ENCODE measurements at places on chromosomes 13 and 19.
A peak's percentile ranks its signal among the peaks of the same experiment; 100 is the strongest.

- DNase-seq: no peak
Observed at GRCh38 chr13:42875475-42876269, 94.3 kb downstream of the FAM216B start.

GRCh38 chr13:102487330-102487729, 85.5 kb upstream of the FGF14 start:
- no peak for DNase-seq

DNA sequence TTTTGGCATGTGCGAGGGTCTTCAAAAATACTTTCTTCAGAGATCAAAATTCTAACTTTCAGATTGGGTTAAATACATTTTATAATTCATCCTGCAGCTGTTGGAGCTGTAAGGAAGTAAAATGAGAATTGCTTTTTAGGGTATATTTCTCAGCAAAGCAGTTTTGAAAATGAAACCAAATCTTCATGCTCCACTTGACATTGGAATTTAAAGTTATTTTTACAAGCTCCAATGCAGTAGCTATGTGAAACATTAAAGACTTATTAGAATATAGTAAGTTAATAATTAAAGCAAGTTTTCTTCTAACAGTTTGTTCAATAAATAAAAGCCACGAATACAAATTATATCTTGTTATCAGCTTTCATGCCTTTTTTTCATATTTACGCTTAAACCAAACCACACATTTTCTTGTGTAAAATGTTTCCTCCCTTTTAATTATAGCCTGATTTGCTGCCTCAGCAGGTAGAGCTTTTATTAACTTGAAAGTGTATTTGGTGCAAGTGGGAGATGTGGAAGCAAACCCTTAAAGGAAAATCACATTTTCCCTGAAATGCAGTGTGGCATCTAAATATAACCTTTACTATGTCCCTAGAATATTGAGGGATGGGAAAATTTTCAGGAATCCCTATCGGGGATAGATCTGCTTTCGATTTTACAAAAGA, 12.4 kb upstream of the MICU2 start:
- DNase-seq: no peak

GRCh38 chr13:40488869-40489391, 177.5 kb downstream of the FOXO1 start:
- DNase-seq: no peak

GRCh38 chr19:47322058-47322457, 9.9 kb upstream of the C5AR2 start:
- DNase-seq: no peak

DNA sequence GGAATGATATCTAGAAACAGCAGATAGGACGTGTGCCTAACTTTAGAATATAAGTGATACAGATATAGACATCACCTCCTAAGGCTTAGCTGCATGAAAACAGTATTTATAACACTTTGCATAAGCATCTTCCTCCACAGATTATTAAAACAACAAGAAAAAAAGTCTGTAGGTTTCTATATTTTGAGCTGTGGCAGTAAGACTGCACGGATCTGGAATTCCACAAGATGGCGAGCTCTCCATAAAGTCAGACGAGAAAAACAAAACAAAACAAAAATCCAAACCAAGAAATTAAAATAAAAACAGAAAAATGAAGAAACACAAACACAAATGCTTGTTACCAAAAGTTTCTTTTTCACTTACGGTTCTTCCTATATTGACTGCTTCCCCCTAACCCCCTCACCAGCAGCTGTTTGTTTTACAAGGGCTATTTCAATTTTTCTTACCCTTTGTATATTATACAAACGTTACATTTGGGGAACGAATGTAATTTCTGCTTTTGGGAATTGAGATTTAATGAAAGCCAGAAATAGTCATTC, 285.8 kb downstream of the MYO16 start:
- DNase-seq: no peak

GRCh38 chr13:98439126-98439828, 137.6 kb downstream of the STK24 start:
- no peak for DNase-seq

DNA sequence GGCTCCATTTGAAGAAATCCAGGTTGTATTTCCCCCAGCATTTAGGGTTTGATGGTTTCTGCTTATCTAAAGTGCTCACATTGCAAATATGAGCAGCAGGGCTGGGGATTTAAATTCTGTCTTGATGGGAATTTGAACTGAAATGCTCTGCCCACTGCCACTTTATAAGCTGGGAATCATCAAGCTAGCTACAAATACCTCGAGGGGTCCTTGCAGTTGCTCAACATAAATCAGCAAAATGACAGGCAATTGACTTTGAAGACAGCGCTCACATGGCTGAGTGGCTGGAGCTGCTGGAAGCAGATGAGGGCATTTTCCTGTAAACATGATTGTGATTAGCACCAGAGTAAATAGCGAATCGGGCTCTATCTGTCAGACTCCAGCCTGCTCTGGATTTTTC, 39.4 kb upstream of the MEDAG start:
- DNase-seq: no peak

GRCh38 chr19:3411636-3412035, 45.3 kb downstream of the NFIC start:
- no peak for DNase-seq

GRCh38 chr13:73215823-73216222, 157.0 kb downstream of the KLF5 start:
- DNase-seq: no peak

GRCh38 chr19:50361290-50362029, 4.0 kb downstream of the NAPSA start:
- no peak for DNase-seq

DNA sequence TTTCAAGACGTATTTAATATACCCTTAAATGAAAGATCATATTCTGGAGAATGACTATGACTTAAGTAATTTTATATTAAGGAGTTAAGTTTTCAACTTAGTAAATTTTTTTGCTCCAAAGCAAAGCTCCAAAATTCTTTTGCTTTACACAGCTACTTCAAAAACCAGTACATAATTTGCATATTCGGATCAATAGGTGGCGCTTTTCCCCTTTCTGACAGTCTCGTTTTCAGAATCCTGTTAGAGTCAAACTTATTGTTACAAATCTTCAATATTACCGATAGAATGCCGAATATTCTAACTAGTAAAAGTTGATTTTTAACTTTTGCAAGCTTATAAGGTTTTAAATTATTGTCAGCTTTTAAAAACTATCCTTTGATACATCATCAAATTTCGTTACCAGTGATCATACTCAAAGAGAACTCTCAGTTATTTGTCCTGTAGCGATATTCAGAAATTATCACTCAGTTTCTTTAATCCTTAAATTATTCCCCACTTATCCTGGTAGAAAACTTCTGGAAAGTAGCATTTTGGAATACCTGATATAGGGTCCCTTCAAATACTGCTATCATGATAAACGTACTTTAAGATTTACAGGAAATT, 852.7 kb upstream of the KLHL1 start:
- DNase-seq: no peak

- DNase-seq: no peak
Observed at GRCh38 chr19:39823686-39824085, 10.3 kb downstream of the DYRK1B start.

GRCh38 chr13:27793507-27794367, 1.5 kb downstream of the GSX1 start:
- DNase-seq: no peak

GRCh38 chr19:18135712-18136584, 17.0 kb upstream of the PIK3R2 start:
- DNase-seq: no peak

DNA sequence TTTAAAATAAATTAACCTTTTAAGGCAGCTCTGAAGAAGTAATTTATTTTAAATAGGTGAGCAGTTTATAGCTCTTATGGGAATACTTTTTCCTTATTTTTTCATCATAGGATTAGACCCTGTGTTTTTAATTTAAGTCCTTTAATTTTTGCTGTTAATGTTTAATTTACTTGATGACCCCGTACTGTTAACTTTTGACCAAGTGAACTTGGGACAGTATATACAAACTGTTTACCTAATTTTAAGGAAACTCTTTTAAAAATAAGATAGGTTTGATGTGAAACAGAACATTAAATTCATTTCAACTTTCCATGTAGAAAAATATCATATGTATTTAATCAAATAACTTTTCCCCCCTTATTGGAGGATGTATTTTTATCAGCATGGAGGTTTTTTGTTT, 74.4 kb downstream of the KCNRG start:
- DNase-seq: no peak

GRCh38 chr13:110872034-110872767, 42.7 kb downstream of the ANKRD10 start:
- DNase-seq: no peak

DNA sequence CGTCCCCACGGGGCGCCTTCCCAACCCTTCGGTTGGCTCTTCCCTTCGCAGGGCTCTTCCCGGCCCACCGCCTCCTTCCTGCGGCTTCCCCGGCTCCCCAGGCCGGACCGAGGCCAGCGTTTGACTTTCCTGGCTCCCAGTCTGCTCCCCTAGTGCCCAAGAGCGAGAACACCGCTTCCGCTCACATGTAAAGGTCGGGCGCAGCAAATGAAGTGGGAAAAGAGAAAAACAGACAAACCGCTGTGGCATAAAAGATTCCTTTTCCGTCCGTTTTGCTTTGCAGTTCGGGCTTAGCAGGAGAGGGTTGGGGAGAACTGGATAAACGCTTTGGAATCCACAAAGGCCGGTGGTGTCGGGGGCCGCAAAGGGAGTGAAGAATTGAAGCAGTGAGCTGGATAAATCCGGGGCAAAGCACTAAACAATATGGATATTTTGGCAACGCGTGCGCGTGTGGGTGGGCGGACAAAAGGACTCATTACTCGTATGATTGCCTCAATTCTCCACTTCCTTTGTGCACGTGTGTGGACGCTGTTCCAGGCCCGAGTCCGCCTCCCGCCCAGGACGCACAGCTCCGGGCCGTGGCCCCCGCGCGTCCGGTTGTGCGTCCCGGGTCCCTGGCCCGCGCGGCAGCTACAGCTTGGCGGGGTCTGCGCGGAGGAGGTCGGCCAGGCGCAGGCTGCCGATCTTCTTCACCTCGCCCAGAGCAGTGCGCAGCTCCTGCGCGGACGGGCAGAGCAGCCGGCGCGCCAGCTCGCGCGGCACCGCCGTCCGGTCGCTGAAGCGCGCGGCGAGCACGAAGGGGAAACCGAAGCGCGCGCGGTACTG, 8.6 kb upstream of the CDX2 start:
- DNase-seq: no peak

GRCh38 chr13:113109151-113110047, 3.8 kb downstream of the F7 start:
- DNase-seq: no peak

DNA sequence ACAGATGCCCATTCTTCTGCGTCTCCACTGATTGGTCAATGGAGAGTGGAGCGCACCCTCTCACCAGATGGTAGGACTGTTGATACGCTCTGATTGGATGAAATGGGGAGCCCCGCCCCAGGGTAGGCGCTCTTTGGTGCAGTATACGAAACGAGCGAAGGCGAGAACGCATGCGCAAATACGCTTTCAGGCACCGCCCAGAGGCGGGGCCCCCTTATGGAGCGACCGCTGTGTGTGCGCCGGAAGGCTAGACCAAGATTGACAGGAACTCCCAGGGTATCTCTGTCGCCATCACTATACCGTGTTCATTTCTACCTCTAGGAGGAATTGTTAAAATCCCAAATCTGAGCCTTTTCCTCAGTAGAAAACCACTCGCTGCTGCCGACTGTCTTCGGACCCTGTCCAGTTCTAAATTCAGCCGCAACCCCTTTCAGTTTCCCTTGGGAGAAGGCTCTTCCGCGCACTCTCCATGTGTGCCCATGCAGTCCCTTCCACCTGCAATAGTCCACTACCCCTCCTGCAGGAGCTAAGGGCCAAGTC, 720 bp upstream of the HNRNPL start:
- DNase-seq: peak; percentile 96

GRCh38 chr19:40567040-40567749, 9.5 kb upstream of the SHKBP1 start:
- DNase-seq: no peak

GRCh38 chr19:1647501-1648458, 4.6 kb downstream of the TCF3 start:
- no peak for DNase-seq

DNA sequence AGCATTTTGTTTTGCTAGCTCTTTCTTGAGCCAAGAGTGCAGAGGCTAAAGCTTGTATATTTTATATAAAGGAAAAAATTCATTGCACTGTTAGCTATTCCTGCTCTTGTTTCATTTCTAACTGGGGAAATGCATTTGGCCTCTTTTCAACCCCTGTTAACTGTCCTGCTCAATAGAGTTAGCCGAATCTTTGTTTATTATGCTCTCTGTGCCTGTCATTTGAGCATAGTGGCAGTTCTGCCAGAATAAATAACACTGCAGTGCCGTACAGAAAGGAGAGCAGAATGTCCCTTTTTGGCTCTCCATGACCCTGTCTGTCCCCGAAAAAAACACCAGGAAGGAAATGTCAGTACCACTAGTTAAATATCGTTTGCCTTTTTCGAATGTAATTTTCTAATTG, 350.8 kb downstream of the MYO16 start:
- DNase-seq: no peak

GRCh38 chr19:44723299-44723951, 24.5 kb downstream of the CEACAM16 start:
- DNase-seq: no peak

DNA sequence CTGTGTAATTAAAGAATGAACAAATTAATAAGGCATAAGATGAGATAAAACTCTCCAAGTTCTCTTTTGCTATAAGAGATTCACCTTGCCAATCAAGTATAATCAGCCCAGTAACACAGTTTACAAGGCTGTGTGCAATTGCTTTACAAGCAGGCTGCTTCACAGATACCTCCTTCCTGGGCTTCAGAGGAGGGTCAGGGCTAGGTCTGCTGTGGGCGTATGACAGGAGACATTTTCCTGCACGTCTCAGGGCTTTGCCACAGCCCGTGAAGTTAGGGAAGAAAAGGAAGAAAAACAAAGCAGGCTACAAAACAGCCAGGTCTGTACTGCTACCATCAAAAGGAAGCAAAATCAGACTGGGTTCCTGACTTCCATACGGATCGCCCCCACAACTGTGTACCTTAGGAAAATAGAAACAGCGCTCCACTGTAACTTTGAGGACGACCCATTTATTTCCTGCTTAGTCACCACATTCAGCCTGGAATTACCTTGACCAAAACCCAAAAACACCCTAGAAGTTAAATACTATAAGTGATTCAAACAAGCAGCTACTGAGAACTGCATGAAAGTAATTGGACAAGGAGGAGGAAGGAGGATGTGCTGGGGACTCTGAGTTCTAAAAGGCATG, 12.4 kb downstream of the EFNB2 start:
- no peak for DNase-seq

DNA sequence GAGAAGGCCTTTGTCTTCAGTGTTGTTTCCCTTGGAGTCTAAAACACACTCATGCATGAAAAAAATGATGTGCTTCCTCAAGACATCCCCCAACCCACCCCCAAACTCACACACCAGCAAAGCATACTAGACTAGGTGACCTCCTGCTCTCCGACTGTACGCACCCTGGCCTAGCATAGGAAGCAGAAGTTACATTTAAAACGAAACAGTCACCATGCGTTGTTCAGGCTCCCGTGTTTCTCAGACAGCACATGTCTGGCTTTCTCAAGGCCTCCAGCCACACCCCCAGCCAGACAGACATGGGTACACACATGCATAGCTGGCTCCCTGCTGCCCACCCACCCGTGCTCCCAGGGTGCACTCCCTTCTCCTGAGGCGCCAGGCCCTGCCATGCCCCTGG, 28.7 kb upstream of the C1QTNF9 start:
- DNase-seq: no peak

Data from activated T-cell treated with anti-CD3 and anti-CD28 coated beads for 1 hour (primary cell).